Fibroblast of skin of back (primary cell): ENCODE measurements at places on chromosomes 5 and 9.
A peak's percentile ranks its signal among the peaks of the same experiment; 100 is the strongest.

DNA sequence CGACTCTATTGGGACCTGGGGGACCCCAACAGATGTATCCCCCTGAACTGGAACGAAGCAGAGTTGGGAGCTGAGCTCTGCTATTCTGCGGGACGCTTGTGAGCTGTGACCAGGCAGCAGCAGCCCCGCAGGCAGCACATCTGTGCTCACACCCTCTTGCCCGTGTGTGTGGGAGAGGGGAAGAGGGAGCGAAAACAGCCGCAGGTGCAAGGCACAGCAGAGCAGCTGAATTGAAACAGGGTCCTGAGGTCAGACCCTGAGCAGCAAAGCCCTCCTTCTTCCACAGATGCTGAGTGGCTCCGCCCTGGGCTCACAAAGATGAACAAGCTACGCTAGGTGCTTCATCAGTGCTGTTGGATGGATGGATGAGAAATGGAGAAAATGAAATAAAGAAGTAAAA is 198.7 kb downstream of the HSPA4 start:
- DNase-seq, result no peak

DNA sequence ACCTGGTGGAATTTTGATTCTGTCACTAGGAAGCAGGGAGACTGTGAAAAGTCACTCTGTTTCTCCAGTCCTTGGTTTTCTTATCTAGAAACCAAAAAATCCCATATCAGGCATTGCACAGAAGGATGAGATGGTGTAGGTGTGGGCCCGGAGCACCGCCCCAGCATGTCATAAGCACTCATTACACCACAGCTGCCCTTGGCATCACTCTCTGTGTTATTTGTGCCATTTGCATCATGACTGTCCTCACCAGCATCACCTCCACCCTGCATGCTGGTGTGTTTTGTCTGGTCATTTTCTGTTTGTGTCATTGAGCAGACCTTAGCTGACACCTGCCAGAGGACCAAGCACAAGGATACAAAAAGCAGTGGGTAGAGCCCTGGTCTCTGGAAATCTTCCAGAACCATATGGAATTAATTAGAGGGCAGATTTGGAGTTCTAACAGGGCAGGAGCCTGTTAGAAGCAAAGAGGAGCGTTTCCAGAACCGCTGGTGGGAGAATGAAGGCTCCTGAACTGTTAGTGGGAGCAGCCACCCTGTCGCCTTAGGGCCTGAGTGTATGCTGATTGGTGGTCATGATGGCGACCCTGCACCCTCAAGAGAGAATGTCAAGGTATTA is 99.3 kb downstream of the AMBP start:
- DNase-seq, result peak; percentile 24

- no peak for DNase-seq
These were observed 114.1 kb upstream of the TXNDC8 start for GRCh38 chr9:110451726-110452125.

DNA sequence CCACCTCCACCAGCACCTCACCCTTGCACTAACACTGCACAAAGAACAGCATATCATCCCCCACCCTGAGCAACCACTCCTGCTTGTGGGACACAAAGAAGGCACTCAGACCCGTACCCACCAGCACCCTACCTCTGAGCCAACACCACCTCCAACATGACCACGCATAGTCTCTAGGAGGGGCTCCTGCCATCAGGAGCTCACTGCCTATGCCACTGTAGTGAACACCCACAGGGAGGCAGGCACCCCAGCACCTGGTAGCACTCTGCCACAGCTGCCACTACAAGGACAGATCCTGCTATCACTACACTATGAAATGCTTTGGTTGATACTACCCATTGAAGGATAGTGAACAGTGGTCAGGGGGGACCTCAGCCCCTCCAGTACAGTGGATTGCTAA is 395.6 kb upstream of the GRAMD2B start:
- DNase-seq, result no peak

DNA sequence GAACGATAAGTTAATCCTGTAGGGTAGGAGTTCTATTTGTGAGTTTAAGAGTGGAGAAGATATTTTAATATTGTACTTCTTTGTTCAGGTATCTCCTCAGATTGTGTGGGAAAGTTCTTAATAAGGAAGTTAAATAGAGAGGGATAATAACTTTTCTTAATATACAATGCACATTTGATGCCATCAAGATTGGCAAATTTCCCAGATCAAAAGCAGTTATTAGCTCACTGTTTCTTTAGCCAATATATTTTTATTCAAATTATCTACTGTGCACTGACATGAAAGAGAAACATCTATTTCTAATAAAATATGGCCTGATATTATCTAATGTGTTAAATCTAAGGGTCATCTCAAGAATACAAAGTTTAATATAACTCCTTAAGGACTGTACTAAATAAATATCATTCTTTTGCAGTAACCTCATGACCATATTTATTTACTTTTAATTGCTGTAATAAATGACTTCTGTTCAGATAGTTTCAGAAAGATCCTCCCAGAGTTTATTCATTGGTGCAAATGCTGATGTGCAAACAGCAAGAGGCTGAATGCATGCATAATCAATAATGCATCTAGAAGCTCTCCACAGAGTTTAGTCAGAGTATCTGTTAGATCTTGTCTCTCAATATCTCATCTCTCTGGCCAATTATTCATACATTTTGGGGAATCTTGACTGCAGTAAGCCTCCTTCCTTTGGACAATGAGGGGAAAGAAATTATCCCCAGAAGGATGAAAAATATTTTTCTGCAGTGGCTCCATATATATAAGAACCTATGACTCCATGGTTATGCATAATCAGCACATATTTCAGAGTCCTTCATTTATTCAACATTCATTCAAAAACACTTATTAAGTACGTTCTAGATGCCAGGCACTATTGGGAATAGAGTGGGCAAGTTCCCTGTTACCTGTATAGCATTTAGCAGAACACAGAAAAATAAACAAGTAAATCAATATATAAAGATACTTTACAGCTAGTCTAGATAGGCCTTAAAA is 85.3 kb downstream of the SPATA31D1 start:
- DNase-seq, result no peak

GRCh38 chr5:118311103-118311819 is 677.1 kb downstream of the DTWD2 start:
- DNase-seq, result no peak

DNA sequence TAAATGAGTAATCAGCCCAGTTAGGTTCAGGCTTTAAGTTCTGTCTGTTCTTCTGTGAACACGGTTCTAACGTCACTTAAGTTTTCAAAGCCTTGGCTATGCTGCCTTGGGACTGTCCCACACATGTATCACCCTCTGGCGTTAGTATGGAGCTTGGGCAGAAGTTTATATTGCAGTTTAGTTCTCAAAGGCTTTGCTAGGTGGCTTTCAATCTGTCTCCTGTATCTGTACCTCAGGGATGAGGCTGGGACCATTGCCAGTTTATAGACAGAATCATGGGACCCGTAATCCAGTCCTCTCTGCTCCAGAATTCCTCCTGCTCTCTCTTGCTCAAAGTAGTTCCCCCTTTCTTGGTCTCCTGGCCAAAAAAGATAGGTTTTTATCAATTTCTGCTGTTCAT is 12.1 kb downstream of the C9orf40 start:
- peak; percentile 11 for DNase-seq

GRCh38 chr9:69535286-69535832 is 136.8 kb downstream of the APBA1 start:
- DNase-seq, result peak; percentile 6

DNA sequence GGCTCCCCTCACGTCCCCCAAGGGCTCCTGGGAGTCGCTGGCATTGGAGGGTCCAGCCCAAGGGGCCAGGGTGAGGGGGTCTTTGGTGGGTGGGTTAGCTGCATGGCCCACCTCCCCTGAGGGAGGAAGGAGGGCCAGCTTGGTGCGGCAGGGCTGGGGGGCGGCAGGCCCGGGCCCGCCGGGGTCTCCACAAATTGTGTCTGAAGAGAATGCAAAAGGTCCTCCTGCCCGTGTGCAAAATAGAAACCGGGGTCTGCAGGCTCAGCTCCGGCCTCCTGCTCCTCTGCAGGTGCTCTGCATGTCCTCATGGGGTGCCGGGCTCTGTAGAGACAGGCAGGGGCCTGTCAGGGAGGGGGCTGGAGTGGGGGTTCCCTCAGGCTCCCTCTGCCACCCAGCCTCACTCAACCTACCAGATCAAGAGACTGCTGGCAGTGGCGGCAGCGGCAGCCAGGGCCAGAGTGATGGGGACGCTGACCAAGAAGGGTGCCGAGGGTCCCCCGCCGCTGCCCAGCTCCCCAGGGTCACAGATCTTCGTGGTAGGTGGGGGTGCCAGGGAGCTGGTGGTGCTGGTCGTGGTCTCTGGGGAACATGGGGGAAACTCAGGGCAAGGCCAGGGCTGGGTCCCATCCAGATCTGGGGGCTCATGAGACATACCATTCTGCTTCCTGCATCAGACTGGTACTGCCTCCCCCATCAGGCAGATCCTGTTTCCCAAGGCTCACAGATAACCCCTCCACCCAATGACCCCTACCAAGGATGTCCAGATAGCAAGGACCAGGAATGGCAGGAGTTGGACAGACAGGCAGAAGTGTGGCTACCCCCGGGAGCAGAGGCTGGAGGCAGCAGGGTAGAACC is 29.2 kb upstream of the ENHO start:
- DNase-seq, result no peak

DNA sequence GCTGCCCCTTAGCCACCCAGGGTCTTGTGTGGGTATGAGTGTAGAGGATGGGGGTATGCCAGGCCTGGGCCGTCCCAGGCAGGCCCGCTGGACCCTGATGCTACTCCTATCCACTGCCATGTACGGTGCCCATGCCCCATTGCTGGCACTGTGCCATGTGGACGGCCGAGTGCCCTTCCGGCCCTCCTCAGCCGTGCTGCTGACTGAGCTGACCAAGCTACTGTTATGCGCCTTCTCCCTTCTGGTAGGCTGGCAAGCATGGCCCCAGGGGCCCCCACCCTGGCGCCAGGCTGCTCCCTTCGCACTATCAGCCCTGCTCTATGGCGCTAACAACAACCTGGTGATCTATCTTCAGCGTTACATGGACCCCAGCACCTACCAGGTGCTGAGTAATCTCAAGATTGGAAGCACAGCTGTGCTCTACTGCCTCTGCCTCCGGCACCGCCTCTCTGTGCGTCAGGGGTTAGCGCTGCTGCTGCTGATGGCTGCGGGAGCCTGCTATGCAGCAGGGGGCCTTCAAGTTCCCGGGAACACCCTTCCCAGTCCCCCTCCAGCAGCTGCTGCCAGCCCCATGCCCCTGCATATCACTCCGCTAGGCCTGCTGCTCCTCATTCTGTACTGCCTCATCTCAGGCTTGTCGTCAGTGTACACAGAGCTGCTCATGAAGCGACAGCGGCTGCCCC is 2.6 kb downstream of the SLC35A4 start:
- no peak for DNase-seq

DNA sequence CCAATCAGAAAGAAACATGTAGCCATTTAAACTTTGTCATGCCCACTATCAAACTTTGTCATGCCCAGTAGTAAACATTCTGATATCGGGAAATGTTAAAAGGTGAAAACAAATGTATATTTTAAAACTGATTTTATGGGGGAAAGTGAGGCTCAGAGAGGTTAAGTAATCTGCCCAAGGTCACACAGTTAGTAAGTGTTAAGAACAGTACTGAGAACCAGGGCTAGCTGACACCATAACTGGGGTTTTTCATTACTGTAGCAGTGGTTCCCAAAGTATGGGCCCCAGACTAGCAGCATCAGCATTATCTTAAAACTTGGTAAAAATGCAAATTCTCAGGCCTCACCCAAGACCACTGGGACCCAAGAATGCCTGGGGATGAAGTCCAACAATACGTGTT is 9.9 kb upstream of the FRRS1L start:
- DNase-seq, result no peak
